Left lung (tissue), 14 donors: ENCODE measurements at places on chromosomes 2 and 18.

- no peak for DNase-seq
- H3K4me3 ChIP-seq, result no peak overlapping the region
- no peak overlapping the region for H3K27ac ChIP-seq
- H3K36me3 ChIP-seq, result no peaks in the 10 kb centered on the region
These were observed 829 bp upstream of the KIAA2012 start for GRCh38 chr2:202072226-202072625.

DNA sequence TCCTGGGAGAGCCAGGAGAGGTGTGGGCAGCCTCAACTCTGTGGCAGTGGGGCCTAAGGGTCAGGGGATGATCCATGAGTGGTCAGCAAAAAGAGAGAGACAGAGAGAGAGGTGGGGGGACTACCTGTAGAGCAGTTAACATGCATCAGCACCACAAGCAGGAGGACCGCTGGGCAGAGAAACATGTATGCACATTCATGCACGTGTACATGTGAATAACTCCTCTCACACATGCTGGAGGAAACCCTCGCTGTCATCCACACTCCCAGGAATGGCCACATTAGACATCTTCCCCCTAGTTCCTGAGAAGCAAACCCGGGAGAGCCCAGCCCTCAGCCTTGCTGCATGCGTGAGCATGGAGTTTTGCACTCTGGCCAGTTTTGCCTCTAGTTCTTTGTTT, 166.1 kb downstream of the SMAD7 start:
- peak; percentile 35 for DNase-seq
- H3K27me3 ChIP-seq, result no peaks in the 10 kb centered on the region
- H3K4me1 ChIP-seq, result peaks cover 28% of the 10 kb centered on the region
- H3K27ac ChIP-seq, result no peak overlapping the region

- H3K36me3 ChIP-seq, result no peaks in the 10 kb centered on the region
- no peak for DNase-seq
- peaks cover 4% of the 10 kb centered on the region for H3K4me1 ChIP-seq
- no peak overlapping the region for H3K27ac ChIP-seq
- no peak overlapping the region for H3K4me3 ChIP-seq
These were observed 231.1 kb downstream of the SETBP1 start for GRCh38 chr18:44911773-44912172.

DNA sequence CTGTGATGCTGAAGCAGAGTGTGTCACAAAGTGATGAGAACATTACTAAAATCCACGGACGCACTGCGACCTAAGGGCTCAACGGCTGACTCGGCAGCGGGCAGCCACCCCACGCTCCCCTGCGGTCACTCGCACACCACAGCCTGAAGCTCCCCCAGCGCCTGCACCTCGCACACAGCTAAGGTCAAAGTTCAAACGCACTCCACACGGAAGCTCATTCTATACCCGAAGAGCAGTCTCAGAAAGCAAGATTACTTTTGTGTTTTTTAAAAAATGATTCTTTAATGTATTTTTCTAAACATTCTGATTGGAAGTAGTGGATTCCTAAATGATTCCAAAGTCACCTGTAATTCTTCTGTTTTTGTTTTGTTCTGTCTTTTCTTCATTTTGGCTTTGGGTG, 21.7 kb downstream of the ASPRV1 start:
- no peak overlapping the region for H3K27ac ChIP-seq
- H3K27me3 ChIP-seq, result no peaks in the 10 kb centered on the region
- H3K36me3 ChIP-seq, result no peaks in the 10 kb centered on the region
- peaks cover 53% of the 10 kb centered on the region for H3K4me1 ChIP-seq

- no peaks in the 10 kb centered on the region for H3K27me3 ChIP-seq
- H3K4me3 ChIP-seq, result no peak overlapping the region
- no peaks in the 10 kb centered on the region for H3K36me3 ChIP-seq
- no peak overlapping the region for H3K27ac ChIP-seq
- no peak for DNase-seq
These were observed 133.5 kb downstream of the LAMA3 start for GRCh38 chr18:23822590-23823385.
